ENCODE measurements at places on chromosomes 1 and 21. TPM values are rescaled to one million over a fixed set of nuclear protein-coding genes. Genes with fewer than 3 reads are reported as not detected.

- no peaks in the 10 kb centered on the region for H3K36me3 ChIP-seq
- no peak overlapping the region for H3K27ac ChIP-seq
Observed at GRCh38 chr21:44267655-44268142, 6.0 kb upstream of the DNMT3L start.

GRCh38 chr1:18646091-18646785 lies 15.6 kb downstream of the PAX7 start:
- no peak for DNase-seq
- H3K27ac ChIP-seq, result no peak overlapping the region
- peaks cover 85% of the 10 kb centered on the region for H3K27me3 ChIP-seq
- H3K4me3 ChIP-seq, result no peak overlapping the region
- peaks cover 12% of the 10 kb centered on the region for H3K4me1 ChIP-seq
- no peaks in the 10 kb centered on the region for H3K36me3 ChIP-seq

- no peak overlapping the region for H3K27ac ChIP-seq
- H3K36me3 ChIP-seq, result no peaks in the 10 kb centered on the region
- H3K4me3 ChIP-seq, result peak overlapping the region; percentile 81
- DNase-seq, result peak; percentile 38
- peaks cover 6% of the 10 kb centered on the region for H3K4me1 ChIP-seq
Observed at GRCh38 chr1:226549094-226549936, 751 bp downstream of the STUM start.

GRCh38 chr1:162214202-162214601 lies 144.7 kb downstream of the NOS1AP start:
- no peak for DNase-seq
- H3K4me1 ChIP-seq, result peaks cover 22% of the 10 kb centered on the region
- no peak overlapping the region for H3K27ac ChIP-seq
- H3K27me3 ChIP-seq, result no peaks in the 10 kb centered on the region
- H3K36me3 ChIP-seq, result no peaks in the 10 kb centered on the region
- no peak overlapping the region for H3K4me3 ChIP-seq

DNA sequence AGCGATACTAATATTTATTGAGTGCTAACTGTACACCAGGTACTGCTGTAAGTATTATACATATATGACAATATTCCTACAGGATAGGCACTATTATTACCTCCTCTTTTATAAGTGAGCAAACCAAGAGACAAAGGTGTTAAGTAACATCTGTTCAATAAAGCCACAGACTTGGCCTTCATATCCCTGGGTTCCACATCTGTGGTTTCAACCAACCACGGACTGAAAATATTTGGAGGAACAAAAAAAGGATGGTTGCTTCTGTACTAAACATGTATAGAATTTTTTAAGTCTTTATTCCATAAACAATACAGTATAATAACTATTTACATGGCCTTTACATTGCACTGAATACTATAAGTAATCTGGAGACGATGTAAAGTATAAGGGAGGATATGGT lies 95.1 kb downstream of the RERE start:
- H3K4me1 ChIP-seq, result no peaks in the 10 kb centered on the region
- no peak for DNase-seq
- H3K4me3 ChIP-seq, result no peak overlapping the region
- no peak overlapping the region for H3K27ac ChIP-seq
- H3K27me3 ChIP-seq, result no peaks in the 10 kb centered on the region

GRCh38 chr1:41101950-41102607 lies 80.6 kb upstream of the SLFNL1 start:
- H3K4me3 ChIP-seq, result no peak overlapping the region
- peaks cover 2% of the 10 kb centered on the region for H3K4me1 ChIP-seq
- H3K27ac ChIP-seq, result no peak overlapping the region
- no peaks in the 10 kb centered on the region for H3K27me3 ChIP-seq
- DNase-seq, result no peak

GRCh38 chr1:238257018-238257621 lies 366.4 kb upstream of the ZP4 start:
- peaks cover 4% of the 10 kb centered on the region for H3K4me1 ChIP-seq
- H3K27ac ChIP-seq, result no peak overlapping the region
- H3K36me3 ChIP-seq, result peaks cover 3% of the 10 kb centered on the region
- no peak for DNase-seq
- H3K27me3 ChIP-seq, result no peaks in the 10 kb centered on the region
- no peak overlapping the region for H3K4me3 ChIP-seq

DNA sequence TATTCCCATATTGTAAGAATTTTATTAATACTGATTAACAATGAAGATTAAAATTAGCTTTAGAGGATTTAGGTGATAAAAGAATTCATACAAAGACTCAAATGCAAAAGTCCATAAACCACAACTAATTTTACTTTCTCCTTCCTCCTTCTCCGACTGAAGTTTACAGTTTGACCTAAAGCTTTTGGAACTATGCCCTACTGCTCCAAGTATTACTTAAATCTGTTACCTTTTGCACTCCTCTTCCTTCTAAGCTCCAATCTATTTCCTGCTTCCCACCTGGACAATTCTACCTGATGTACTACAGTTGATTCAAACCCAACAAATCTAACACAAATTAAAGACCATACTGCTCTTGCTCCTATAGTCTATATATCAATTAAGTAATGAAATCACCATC lies 36.3 kb downstream of the ANKRD13C start:
- no peaks in the 10 kb centered on the region for H3K27me3 ChIP-seq
- H3K36me3 ChIP-seq, result no peaks in the 10 kb centered on the region
- DNase-seq, result no peak
- H3K27ac ChIP-seq, result no peak overlapping the region
- no peak overlapping the region for H3K4me3 ChIP-seq

DNA sequence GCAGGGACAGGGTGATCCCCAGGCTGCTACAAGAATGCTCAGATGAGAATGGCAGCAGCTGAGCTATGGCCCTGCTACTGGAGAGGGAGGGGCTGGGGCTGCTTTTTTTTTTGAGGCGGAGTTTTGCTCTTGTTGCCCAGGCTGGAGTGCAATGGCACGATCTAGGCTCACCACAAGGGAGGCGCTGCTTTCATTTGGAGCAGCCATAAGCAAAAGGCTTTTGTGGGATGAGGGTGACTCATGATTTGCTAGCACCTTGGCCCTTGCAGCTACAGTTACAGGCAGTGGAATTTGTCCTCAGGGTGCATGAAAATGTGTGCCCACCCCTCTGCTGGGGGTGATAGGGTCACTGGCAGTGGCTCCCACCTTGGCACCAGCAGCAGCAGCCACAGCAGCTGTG lies 32.4 kb upstream of the CYP4A22 start:
- H3K4me3 ChIP-seq, result no peak overlapping the region
- DNase-seq, result peak; percentile 29
- no peaks in the 10 kb centered on the region for H3K36me3 ChIP-seq
- peaks cover 2% of the 10 kb centered on the region for H3K4me1 ChIP-seq

GRCh38 chr1:64878090-64878489 lies 88.3 kb downstream of the JAK1 start:
- H3K27me3 ChIP-seq, result no peaks in the 10 kb centered on the region
- no peak for DNase-seq
- H3K4me3 ChIP-seq, result no peak overlapping the region
- no peaks in the 10 kb centered on the region for H3K36me3 ChIP-seq
- no peaks in the 10 kb centered on the region for H3K4me1 ChIP-seq

GRCh38 chr1:1430114-1430982 lies 5.1 kb upstream of the VWA1 start:
- H3K4me1 ChIP-seq, result peaks cover 2% of the 10 kb centered on the region
- DNase-seq, result peak; percentile 73
- H3K4me3 ChIP-seq, result peak overlapping the region; percentile 61
- no peak overlapping the region for H3K27ac ChIP-seq
- H3K27me3 ChIP-seq, result no peaks in the 10 kb centered on the region

DNA sequence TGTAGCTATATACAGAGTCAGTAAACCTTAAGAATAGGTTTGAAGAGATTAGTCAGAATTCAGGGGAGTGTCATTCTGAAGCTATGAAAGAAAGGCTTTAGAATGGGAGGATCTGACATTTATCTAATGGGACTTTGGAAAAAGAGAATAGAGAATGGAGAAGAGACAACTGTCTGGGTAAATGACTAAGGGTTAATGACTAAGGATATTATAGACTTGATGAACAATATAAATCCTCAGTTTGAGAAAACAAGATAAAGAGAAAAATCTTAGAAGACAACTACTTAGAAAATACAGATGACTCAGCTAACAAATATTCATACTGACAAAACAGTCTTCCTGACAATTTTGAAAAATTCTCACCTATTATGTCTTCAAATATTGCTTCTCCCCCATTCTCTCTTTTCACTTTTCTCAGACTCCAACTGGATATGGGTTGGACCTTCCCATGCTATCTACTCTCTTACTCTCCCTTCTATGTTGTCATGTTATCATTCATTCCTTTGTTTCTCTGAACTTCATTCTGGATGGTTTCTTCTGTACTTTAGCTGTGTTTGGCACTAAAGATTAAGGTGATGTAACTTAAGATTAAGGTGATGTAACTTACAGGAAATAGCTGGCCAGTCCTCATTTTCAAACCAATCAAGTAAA lies 20.4 kb downstream of the SLC16A1 start:
- H3K27ac ChIP-seq, result no peak overlapping the region
- DNase-seq, result no peak
- peaks cover 38% of the 10 kb centered on the region for H3K36me3 ChIP-seq
- H3K4me1 ChIP-seq, result no peaks in the 10 kb centered on the region
- H3K27me3 ChIP-seq, result no peaks in the 10 kb centered on the region
- H3K4me3 ChIP-seq, result no peak overlapping the region

- H3K4me1 ChIP-seq, result no peaks in the 10 kb centered on the region
- H3K36me3 ChIP-seq, result no peaks in the 10 kb centered on the region
- no peak overlapping the region for H3K4me3 ChIP-seq
- no peak for DNase-seq
Observed at GRCh38 chr1:243438815-243439214, 183.0 kb downstream of the SDCCAG8 start.

- H3K27ac ChIP-seq, result no peak overlapping the region
- peaks cover 5% of the 10 kb centered on the region for H3K4me1 ChIP-seq
- no peak overlapping the region for H3K4me3 ChIP-seq
- no peaks in the 10 kb centered on the region for H3K36me3 ChIP-seq
- no peaks in the 10 kb centered on the region for H3K27me3 ChIP-seq
- no peak for DNase-seq
Observed at GRCh38 chr1:111221633-111222291, 5.8 kb upstream of the CHI3L2 start.

GRCh38 chr1:109631513-109632505 lies 12.2 kb downstream of the AMPD2 start:
- H3K4me1 ChIP-seq, result peaks cover 7% of the 10 kb centered on the region
- H3K27me3 ChIP-seq, result no peaks in the 10 kb centered on the region
- peaks cover 37% of the 10 kb centered on the region for H3K36me3 ChIP-seq
- H3K4me3 ChIP-seq, result no peak overlapping the region
- DNase-seq, result no peak
- no peak overlapping the region for H3K27ac ChIP-seq

DNA sequence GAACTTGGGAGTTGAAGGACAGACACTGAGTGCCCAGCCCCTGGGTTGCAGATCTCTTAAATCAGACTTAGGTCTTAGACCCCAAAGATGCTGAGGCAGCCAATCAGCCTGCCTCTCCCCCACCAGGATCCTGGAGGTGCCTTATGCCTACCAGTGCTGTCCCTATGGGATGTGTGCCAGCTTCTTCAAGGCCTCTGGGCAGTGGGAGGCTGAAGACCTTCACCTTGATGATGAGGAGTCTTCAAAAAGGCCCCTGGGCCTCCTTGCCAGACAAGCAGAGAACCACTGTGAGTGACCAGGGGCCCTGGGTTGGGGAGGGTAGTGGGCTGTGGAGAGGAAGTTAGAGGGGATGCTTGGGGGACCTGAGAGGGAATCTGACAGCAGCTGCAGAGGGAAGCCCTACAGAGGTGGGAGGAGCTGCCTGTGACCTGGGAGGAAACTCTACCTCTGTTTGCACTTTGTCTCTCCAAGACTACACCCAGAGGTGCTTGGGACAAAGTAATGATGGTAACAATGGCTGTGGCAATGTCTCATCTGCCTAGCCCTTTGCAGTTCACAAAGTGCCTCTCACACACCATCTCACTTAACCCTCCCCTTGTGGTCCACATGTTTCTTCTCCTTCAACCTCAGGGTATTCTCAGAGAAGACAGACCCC lies 31.5 kb downstream of the UBE2T start:
- no peak overlapping the region for H3K4me3 ChIP-seq
- no peaks in the 10 kb centered on the region for H3K4me1 ChIP-seq
- DNase-seq, result no peak
- no peaks in the 10 kb centered on the region for H3K27me3 ChIP-seq
- no peak overlapping the region for H3K27ac ChIP-seq

GRCh38 chr1:226363801-226364513 lies 43.9 kb downstream of the PARP1 start:
- no peak overlapping the region for H3K4me3 ChIP-seq
- peaks cover 98% of the 10 kb centered on the region for H3K36me3 ChIP-seq
- no peaks in the 10 kb centered on the region for H3K27me3 ChIP-seq
- DNase-seq, result no peak
- H3K4me1 ChIP-seq, result no peaks in the 10 kb centered on the region
- no peak overlapping the region for H3K27ac ChIP-seq

- no peak overlapping the region for H3K27ac ChIP-seq
- no peaks in the 10 kb centered on the region for H3K4me1 ChIP-seq
- peaks cover 11% of the 10 kb centered on the region for H3K27me3 ChIP-seq
- no peaks in the 10 kb centered on the region for H3K36me3 ChIP-seq
- H3K4me3 ChIP-seq, result peak overlapping the region; percentile 75
Observed at GRCh38 chr1:117606649-117607430, 992 bp downstream of the TENT5C start.

- DNase-seq, result no peak
- no peaks in the 10 kb centered on the region for H3K27me3 ChIP-seq
- no peaks in the 10 kb centered on the region for H3K4me1 ChIP-seq
- no peak overlapping the region for H3K27ac ChIP-seq
Observed at GRCh38 chr1:82018319-82018718, 217.6 kb downstream of the ADGRL2 start.

DNA sequence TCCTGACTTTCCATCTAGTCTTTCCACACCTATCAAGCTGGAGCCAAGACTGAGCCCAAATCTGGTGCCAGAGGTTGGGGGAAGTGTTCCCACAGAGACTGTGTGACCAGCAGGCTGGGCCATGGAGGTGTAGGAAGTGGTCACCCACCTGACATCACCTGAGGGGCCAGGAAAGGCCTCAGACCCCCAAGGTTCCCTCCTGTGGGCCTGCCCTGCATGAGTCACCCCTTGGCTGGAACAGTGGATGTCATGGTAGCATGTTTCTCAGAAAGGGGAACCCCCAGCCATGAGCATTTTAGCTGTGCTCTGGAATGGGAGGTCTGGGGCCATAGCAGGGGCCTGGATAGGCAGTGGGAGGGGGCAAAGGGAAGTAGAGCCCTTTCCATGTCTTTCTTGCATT lies 5.7 kb upstream of the TNFRSF8 start:
- H3K36me3 ChIP-seq, result no peaks in the 10 kb centered on the region
- H3K27ac ChIP-seq, result no peak overlapping the region
- H3K27me3 ChIP-seq, result no peaks in the 10 kb centered on the region
- no peak overlapping the region for H3K4me3 ChIP-seq
- DNase-seq, result no peak

- no peak overlapping the region for H3K27ac ChIP-seq
- no peak overlapping the region for H3K4me3 ChIP-seq
- 0 out of 2 replicates have a peak, but pooled peaks cover 6% of the 10 kb centered on the region for H3K4me1 ChIP-seq
- H3K36me3 ChIP-seq, result no peaks in the 10 kb centered on the region
- no peaks in the 10 kb centered on the region for H3K27me3 ChIP-seq
Observed at GRCh38 chr21:33149181-33149580, 79.2 kb downstream of the OLIG1 start.

DDAH1 gene
- 36.3 TPM for total RNA-seq

OXCT2 gene
- 4.3 TPM for total RNA-seq

MROH9 gene
- total RNA-seq, result not detected

LCE6A gene
- total RNA-seq, result not detected

GJB3 gene
- 1.1 TPM for total RNA-seq

PHLDA3 gene
- 53.9 TPM for total RNA-seq

NPL gene
- total RNA-seq, result 1.1 TPM

MATN1 gene
- total RNA-seq, result not detected

AMY1A gene
- total RNA-seq, result not detected

VSIG8 gene
- total RNA-seq, result not detected

CDCA8 gene
- 47.7 TPM for total RNA-seq

KCNJ9 gene
- total RNA-seq, result 0.09 TPM

E2F2 gene
- total RNA-seq, result 5.1 TPM

WDR64 gene
- total RNA-seq, result not detected

Data from H9 (cell line).